M059J (cell line): ENCODE measurements at places on chromosomes 1 and 21. TPM values are rescaled to one million over a fixed set of nuclear protein-coding genes. Genes with fewer than 3 reads are reported as not detected.
A peak's percentile ranks its signal among the peaks of the same experiment; 100 is the strongest.

Gene JTB
- total RNA-seq = 367 and 415 TPM in 2 replicates

Gene KLHDC7A
- 0.05 TPM in 1 of 2 replicates, not detected in the other for total RNA-seq

Gene HYI
- total RNA-seq = 43.7 and 50.9 TPM in 2 replicates

Gene OR1C1
- total RNA-seq = not detected in 2 replicates

Gene ADAMTS5
- 7.5 and 12.2 TPM in 2 replicates for total RNA-seq

Gene CFHR1
- not detected in 2 replicates for total RNA-seq

Gene ZFYVE9
- 9.2 and 13.5 TPM in 2 replicates for total RNA-seq

GRCh38 chr1:8219530-8219929, 98.4 kb upstream of the SLC45A1 start:
- no peak for DNase-seq

DNA sequence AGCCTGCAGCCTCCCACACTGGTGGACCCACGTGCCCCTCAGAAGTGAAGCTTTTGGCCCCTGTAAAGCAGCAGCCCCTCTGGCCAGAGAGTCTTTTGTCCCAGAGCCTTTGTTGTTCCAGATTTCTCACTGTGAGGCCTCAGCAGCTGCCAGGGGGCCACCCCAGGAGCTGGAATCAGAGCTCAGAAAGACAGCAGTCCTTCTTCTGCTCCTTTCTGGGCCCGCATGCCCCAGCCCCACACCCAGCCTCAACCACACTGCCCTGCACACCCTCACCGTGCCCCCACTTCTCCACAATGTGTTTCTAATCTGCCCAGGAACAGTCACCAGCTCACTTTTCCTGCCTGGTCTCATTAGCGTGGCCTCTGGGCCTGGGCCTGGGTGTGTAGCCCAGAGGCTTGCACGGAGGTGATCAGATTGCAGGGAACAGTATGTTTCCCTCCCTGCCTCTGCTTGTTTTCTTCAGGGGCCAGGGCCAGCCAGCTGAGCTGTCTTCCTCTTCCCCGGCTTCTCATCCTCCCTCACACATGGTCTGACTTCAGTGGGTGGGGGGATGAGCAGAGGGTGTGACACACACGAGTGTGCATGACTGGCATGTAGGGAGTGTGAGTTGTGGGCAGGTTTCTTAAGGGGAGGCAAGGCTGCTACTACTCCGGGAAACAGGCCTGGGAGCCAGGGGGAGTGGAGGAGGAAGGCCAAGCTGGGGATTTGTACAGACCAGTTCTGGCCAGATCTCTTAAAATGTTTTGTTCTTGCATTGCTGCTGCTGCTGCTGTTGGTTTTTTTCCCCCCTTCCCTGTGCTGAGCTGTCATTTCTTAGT, 82.5 kb upstream of the ZNF648 start:
- peak; percentile 60 for DNase-seq

DNA sequence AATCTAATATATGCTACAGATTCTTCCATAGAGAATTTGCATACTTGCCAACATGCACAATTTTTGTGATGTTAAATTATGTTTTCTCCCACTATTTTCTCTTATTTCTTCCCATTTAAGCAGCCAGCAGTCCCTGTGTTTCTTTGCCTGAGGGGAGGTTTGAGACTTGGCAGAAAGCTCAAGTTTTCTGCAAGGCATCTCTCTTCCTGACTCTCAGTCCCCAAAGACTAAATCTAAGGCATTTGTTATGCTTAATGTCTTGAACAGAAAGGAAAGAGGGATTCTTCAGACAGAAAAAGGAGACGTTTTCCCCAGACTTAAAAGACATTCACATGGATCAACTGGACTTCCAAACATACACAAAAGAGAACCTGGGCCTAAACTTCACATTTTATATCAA, 354.4 kb downstream of the RYR2 start:
- no peak for DNase-seq

- DNase-seq = no peak
Observed at GRCh38 chr1:222033450-222033849, 291.6 kb upstream of the DUSP10 start.

- DNase-seq = no peak
Observed at GRCh38 chr21:16455526-16455925, 725.7 kb downstream of the USP25 start.

DNA sequence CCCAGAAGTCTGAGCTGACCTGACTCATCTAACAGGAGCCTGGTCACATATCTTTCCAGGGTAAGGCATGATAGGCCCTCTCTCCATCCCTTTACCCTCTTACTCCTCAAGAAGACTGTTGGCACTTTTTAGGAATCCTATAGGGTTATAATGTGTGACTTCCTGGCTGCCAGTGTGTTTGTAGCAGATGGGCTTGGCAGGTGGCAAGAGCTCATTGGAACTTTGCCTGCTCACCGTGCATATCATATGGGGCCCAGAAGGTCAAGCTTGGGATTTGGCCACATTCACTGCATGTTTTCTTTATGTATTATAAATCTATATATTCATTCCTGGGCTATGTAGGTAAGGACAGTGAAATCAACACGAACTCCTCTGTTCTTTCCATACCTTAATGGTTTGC, 5.2 kb downstream of the KAZN start:
- DNase-seq = no peak

- DNase-seq = no peak
Observed at GRCh38 chr1:171501305-171502024, 16.1 kb downstream of the PRRC2C start.
